ENCODE measurements at places on chromosomes 5 and 9.

DNA sequence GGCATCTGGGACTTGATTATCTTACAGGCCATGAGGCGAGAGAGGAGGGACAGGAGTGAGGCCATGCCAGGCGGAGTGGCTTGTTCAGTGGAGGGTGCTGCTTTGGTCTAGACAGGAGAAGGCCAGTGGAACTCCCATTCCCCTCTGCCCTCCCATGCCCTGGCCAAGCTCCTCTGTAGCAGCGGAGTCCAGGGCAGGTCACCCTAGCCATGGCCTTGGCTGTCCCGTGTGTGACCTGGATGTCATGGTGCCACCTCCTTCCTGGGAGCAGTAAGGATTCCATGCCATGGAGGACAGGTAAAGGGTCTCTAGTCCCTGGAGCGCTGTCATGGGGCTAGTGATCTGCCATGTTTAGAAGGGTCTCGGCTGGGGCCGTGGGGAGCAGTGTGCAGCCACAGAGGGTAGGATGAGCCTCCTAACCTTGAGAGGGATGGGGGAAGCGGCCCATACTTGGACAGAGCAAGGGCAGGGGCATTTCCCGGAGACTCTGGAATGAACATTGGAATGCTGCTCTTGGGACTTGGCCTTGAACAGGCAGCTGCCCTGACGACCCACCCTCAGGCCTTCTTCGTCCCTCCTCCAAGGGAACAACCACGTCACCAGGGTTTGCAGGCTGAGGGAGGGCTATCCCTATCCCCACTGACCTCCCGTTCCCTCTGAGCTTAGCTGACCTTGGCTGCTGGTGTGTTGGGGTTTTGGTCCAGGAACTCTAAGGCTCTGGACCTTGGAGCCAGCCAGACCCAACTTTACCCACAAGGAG is 100.4 kb downstream of the DAB2IP start:
- no peak for DNase-seq

GRCh38 chr5:133389066-133389590 is 223.2 kb downstream of the FSTL4 start:
- no peak for DNase-seq

- no peak for DNase-seq
Measured at GRCh38 chr5:50738864-50739263, 72.4 kb downstream of the PARP8 start.

DNA sequence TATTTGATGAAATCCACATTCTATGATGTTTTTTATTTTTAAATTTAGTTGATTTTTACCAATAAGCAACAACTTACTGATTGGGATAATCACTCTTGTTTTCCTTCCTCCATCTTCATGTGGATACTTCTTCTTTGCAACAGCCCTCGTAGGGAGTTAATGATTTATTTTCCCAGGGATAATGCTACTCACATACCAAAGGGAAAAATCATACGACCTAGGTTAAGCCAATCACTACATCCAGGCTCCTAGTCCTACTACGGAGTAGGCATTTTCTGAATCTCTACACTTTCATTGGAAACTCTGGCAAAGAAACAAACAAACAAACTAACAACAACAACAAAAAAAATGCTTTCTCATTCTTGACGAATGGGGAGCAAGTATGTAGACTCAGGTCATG is 663.4 kb downstream of the PTPRD start:
- no peak for DNase-seq

GRCh38 chr5:131064669-131065371 is 100.2 kb downstream of the HINT1 start:
- no peak for DNase-seq

GRCh38 chr9:72911816-72912215 is 41.0 kb downstream of the ALDH1A1 start:
- DNase-seq = no peak

DNA sequence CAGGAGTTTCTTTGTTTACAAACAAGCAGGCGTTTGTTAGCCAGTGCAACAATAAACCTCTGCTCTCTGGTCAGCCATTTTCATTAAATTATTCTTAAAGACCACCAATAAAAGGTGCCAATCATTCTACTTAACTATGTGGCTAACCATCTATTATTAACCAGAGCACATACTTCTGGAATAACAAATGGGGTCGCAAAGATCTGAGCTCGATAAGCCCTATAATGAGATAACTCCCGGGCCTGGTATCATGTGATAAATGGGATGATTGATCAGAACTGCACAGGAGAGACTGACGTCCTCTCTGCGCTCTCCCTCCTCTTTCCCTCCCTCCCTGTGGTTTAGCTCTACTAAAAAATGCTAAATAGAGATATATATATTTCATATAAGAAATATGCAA is 488.2 kb downstream of the NTRK2 start:
- no peak for DNase-seq

GRCh38 chr5:7926720-7927119 is 57.8 kb downstream of the MTRR start:
- DNase-seq = no peak

- no peak for DNase-seq
Measured at GRCh38 chr5:36792560-36793180, 83.9 kb upstream of the NIPBL start.

GRCh38 chr9:130860458-130861316 is 25.6 kb downstream of the ABL1 start:
- no peak for DNase-seq
